ENCODE measurements at places on chromosomes 2 and 18. TPM values are rescaled to one million over a fixed set of nuclear protein-coding genes. Genes with fewer than 3 reads are reported as not detected.

The KLHL30 gene
- total RNA-seq = not detected

The NT5C1B gene
- total RNA-seq = not detected

The INO80B gene
- total RNA-seq = 23.9 TPM

The CYP27A1 gene
- total RNA-seq = 30.4 TPM

The PRKAG3 gene
- total RNA-seq = 0.40 TPM

The ANKRD29 gene
- total RNA-seq = 2.3 TPM

The FBXO41 gene
- total RNA-seq = 2.5 TPM

The KLHL41 gene
- 0.13 TPM for total RNA-seq

All from epithelial cell of alveolus of lung (primary cell).